ENCODE measurements at places on chromosomes 12 and 14. TPM values are rescaled to one million over a fixed set of nuclear protein-coding genes. Genes with fewer than 3 reads are reported as not detected.

The ALG10 gene
- 1.5 TPM for polyA plus RNA-seq

The GLS2 gene
- 4.2 TPM for polyA plus RNA-seq

The P3H3 gene
- polyA plus RNA-seq = 3.9 TPM

The MGAT4C gene
- under 0.01 TPM for polyA plus RNA-seq

The LTBR gene
- polyA plus RNA-seq = 97.9 TPM

The SLC5A8 gene
- 0.02 TPM for polyA plus RNA-seq

The KIF5A gene
- 0.24 TPM for polyA plus RNA-seq

The RDH12 gene
- 8.0 TPM for polyA plus RNA-seq
